ENCODE measurements at places on chromosomes 3 and 15.
A peak's percentile ranks its signal among the peaks of the same experiment; 100 is the strongest.

GRCh38 chr15:98651036-98651481 lies 2.7 kb downstream of the IGF1R start:
- DNase-seq, result peak; percentile 65

DNA sequence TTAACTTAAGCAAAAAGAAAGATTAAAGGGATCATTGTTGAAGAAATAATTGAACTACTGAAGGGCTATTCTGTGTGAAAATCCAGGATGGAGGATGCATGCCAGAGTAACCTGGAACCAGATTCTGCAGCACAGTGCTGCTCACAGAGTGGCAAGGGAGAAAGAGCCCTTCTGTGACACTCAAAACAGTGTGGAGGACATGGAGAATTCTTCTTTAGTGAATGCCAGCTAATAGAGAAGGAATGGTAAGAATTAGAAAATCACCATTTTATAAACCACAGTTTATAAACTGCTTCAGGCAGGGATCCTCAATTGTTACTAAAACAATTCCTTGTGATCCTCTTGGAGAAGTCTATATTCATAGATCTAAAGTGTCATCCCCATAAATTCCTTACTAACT lies 70.4 kb upstream of the ARHGEF26 start:
- DNase-seq, result no peak

DNA sequence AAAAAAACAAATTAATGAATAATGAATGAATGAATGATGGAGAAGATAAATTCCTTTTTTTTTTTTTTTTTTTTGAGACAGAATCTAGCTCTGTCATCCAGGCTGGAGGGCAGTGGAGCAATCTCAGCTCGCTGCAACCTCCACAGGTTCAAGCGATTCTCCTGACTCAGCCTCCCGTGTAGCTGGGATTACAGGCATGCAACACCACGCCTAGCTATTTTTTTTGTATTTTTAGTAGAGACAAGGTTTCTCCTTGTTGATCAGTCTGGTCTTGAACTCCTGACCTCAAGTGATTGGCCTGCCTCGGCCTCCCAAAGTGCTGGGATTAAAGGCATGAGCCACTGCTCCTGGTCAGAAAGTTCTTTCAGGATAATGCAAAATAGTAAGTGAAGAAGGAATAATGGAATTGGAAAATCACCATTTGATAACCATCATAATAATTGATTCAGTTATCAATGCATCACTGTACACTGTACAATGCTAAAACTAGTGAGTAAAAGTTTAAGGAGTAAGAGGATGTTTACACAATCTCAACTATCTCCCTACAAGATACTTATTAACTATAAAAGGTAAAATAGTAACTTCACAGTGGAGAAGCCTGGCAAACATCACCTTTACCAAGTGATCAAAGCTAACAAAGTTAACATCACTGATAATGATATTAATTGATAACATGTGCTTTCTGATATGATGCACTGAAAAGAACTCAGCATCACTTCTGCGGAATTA lies 12.3 kb upstream of the INO80 start:
- DNase-seq, result no peak

- no peak for DNase-seq
Observed at GRCh38 chr3:159482241-159482993, 506.2 kb upstream of the IL12A start.

DNA sequence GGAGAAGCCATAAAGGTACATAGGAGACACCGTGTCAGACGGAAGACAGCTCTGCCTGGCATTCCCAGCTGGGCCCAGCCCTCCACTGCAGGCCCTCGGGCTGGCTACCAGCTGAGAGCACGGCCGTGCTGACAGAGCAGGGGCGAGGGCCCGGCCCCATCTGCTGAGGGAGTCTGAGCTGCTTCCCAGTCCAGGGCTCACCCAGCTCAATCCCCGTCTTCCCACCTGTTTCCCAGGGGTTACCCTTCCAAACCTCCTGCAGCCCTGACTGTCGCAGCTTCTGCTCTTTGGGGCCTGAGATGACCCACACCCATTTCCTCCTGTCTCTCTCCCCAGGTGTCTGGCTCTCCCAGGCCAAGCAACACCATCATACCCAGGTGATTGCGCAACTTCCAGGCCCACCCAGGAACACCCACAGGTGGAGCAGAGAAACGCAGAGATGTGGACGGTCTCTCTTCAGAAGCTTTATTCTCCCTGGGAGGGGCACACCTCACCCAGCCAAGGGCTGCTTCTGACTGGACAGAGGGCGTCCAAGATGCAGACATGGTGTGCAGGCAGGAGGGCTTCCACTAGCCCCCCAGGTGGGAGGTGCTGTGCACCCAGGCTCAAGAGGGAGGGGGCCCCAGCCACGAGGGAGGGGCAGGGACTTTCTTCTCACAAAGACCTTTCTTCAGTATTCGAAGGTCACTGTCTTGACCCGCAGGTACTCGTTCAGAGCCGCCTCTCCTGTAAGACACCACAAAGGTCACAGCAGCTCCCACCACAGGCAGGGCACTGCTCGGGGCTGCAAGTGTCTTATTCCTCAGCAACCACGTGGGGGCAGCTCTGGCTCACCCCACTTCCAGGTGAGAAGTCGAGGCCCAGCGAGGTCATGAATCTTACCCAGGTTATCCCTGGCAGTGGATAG lies 19.4 kb upstream of the SLC41A3 start:
- DNase-seq, result no peak

- DNase-seq, result no peak
Observed at GRCh38 chr3:169923831-169924230, 12.5 kb downstream of the SAMD7 start.

GRCh38 chr15:50873935-50874361 lies 34.5 kb upstream of the AP4E1 start:
- no peak for DNase-seq

DNA sequence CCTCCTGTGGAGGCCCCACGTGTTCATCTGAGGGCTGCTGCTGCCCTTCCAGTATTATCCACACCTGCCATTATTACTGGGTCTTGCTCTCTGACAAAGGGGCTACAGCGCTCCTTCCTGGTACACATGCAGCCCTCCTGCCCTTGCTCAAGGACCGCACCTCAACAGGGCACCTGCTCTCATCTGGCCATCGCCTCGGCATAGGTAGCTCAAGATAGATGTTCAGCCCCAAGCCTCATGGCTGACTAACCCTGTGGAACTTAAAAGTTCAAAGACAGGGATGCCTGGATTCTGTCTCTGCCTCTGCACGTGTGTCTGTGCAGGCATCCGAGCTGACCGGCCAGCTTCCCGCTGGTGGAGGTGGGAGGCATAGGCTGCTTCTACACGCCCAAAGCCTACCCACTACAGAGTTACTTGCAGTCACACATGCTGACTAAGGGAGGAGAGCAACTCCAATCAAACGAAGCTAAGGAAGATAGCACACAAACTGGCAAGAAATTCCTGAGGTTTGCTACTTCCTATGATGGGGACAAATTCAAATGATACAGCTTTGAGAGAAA lies 152.5 kb upstream of the ATP10A start:
- no peak for DNase-seq

DNA sequence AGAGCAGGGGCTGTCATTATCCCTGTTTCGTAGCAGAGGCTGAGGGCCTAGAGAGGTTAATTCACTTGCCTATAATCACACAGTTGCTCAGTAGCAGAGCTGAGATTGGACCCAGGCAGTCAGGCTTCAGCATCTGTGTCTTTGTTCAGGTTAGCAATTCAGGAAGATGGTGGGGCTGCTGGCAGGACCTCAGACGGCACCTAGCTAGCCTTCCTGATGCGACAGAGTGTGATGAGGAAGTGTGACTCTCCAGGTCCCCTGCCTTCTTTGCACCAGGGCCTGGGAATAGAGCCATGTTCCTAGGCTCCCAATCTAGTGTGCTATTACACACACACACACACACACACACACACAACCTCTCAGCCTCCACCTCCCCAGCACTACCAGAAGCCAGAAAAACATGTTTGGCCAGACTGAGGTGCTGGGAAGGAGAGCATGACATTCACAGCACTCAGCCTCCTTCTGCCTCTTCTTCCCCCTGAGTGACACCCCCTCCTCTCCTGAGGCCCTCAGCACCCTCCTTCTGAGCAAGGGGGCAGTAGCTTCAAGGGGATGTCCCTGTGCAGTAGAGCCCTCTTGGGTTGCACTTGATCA lies 88.9 kb downstream of the TLE3 start:
- no peak for DNase-seq

DNA sequence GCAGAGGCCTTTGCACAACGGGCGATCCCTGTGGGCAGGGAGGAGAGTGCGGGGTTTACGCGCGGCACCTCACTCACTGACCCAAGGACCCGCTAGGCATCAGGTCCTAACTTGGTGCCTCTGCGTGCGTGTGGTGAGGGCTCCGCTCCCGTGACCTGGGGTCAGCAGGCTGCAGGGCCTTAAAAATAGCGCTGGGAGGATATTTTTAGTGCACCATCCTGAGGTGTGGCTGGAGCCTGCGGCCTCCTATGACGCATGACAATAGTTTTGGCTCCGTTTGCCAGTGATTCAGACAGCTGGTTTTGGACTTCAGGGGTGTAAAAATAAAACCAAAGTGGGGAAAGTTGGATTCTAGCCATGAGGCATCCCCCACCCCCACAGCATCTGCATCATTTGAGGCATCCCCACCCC lies 139.0 kb downstream of the FAM43A start:
- DNase-seq, result no peak

- no peak for DNase-seq
Observed at GRCh38 chr15:93462690-93463089, 373.7 kb upstream of the RGMA start.

- no peak for DNase-seq
Observed at GRCh38 chr3:140186421-140186920, 251.5 kb downstream of the CLSTN2 start.

- DNase-seq, result no peak
Observed at GRCh38 chr3:73234354-73235014, 173.0 kb downstream of the EBLN2 start.

DNA sequence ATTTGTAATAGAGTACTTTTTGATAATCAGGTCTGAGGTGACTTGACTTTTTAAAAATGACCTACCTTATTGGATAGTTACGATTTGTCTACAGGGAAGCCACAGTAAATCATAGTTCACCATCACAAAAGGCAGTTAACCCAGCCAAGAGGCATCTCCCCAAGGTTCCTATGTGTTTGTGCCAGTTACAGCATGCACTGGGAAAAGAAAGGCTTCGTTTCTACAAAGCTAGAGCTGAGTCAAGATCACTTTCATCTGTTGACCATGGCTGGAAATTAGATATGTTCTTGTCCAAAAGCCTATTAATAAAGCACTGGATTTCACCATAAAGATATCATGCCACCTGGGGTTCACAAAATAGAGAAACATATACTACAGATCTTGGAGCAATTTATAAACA lies 139.9 kb downstream of the GREM1 start:
- no peak for DNase-seq

DNA sequence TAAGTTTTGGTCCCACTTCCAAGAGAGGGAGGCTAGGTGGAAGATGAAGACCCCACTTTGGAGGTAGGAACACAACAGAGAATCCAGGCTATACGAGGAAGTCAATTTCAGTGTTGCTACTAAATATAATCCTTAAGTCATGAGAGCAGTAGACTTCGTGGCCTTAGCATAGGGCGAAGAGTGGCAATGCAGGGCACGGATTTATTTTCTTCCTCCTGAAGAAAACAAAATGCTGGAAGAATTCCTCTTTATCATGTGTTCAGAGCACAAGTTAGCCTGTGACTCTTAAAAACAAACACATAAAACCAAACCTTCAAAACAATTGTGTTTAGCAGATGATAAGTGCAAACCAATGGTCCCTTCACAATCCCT lies 19.4 kb downstream of the BCL2L10 start:
- no peak for DNase-seq

GRCh38 chr3:27680517-27681246 lies 41.4 kb downstream of the EOMES start:
- DNase-seq, result no peak

DNA sequence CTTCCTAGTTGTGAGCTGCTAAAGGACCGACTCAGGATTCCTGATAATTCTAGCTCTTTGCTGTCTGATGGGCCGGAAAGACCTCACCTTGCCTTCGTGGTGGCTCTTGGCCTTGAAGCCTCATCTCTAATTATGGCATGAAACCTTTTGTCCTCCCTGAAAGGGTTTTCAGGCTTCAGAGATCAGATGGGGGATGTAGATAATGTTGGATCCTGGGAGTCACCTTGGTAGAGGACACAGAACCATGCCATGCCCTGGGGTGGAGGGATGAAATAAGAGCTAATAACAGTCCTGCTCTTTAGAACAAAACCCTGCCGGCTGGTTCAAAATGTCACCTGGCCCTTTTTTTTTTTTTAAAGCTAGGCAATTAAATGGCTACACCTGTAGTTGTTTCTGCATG lies 50.8 kb upstream of the SYN2 start:
- DNase-seq, result no peak

DNA sequence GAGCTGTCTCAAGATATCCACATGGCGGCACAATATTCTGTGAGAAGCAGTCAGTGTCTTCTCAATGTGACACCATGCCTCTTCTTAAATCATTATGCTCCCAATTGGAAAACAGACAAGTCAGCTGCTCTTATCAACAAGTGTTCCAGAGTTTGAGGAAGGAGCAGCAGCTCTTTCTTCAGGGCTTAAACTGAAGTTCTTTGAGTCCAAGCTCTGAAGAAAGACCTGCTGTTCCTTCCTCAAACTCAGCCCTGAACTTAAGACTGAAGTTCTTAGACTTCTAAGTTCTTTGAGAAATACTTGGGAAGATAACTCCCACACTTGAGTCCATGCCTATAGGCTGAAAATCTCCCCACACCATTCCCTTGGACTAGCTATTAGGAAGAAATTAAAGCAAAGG lies 43.4 kb downstream of the NPTN start:
- DNase-seq, result no peak

GRCh38 chr15:66145726-66146182 lies 107.8 kb downstream of the MEGF11 start:
- no peak for DNase-seq

DNA sequence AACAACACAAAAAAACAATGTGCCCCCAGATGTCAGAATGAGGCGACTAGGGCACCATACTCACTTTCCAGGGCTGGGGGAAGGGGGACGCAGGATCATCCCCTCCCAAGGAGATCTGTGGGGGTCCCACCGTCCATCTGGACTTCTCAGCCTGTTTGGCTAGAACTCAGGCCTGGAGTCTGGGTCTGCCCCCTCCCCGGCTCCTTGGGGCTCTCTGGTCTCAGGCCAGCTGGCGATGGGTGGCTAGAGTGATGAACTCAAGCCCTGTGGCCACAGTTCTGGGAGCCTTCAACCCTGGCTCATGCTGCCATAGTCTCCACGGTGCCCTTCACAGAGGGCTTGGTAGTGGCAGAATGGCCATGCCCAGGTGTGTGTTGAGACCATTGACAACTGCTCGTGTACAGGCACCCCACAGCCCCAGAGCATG lies 13.6 kb downstream of the ZBTB47 start:
- DNase-seq, result no peak

GRCh38 chr3:197001972-197002700 lies 27.5 kb downstream of the MELTF start:
- peak; percentile 20 for DNase-seq
